Lung microvascular endothelial cell (primary cell): ENCODE measurements at places on chromosomes 11 and 22. TPM values are rescaled to one million over a fixed set of nuclear protein-coding genes. Genes with fewer than 3 reads are reported as not detected.

The OR2AT4 gene
- total RNA-seq, result not detected in 2 replicates

The HNRNPUL2 gene
- 7.0 and 9.7 TPM in 2 replicates for total RNA-seq

The PRAME gene
- not detected in 2 replicates for total RNA-seq

The TRPM5 gene
- total RNA-seq, result not detected in 2 replicates

The KIF18A gene
- total RNA-seq, result 2.0 and 6.8 TPM in 2 replicates

The GNG3 gene
- total RNA-seq, result not detected in 2 replicates

The LAYN gene
- 75.2 and 143 TPM in 2 replicates for total RNA-seq

The OR51G2 gene
- not detected in 2 replicates for total RNA-seq

The THY1 gene
- total RNA-seq, result 0.20 and 0.22 TPM in 2 replicates

The MPEG1 gene
- not detected in 2 replicates for total RNA-seq

The HEPN1 gene
- total RNA-seq, result under 0.01 and 0.20 TPM in 2 replicates

The SCARF2 gene
- total RNA-seq, result 4.6 and 6.5 TPM in 2 replicates

The GAL3ST1 gene
- under 0.01 TPM in 1 of 2 replicates, not detected in the other for total RNA-seq

The PHOX2A gene
- total RNA-seq, result not detected in 2 replicates

The RFPL2 gene
- total RNA-seq, result not detected in 2 replicates
